ENCODE measurements at places on chromosomes 3 and 15. TPM values are rescaled to one million over a fixed set of nuclear protein-coding genes. Genes with fewer than 3 reads are reported as not detected.
A peak's percentile ranks its signal among the peaks of the same experiment; 100 is the strongest.

- no peak for DNase-seq
Measured at GRCh38 chr3:71428841-71429596, 154.5 kb downstream of the FOXP1 start.

- no peak for DNase-seq
Measured at GRCh38 chr15:77921664-77922063, 155.8 kb downstream of the TBC1D2B start.

DNA sequence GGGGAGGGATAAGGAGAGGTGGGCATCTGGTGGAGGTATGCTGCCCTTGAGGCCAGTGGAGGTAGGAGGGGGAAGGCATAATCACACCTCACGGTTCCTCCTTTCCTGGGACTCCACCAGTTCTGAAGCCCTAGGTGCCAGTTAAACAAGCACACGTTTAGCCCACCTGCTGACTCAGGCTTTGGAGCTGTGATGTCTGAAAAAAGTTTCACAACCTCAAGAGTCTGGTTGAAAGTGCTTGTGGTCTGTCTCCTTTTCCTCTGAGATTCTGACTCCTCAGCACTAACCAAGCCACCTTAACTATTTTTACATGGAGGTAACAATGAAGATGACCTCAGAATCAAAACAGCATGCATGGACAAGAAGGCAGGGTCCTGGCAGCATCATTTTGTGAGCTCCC, 23.0 kb downstream of the HPS3 start:
- DNase-seq, result no peak

GRCh38 chr3:31948280-31948679, 32.8 kb downstream of the OSBPL10 start:
- peak; percentile 31 for DNase-seq

GRCh38 chr3:133113526-133113925, 75.3 kb downstream of the TMEM108 start:
- no peak for DNase-seq

DNA sequence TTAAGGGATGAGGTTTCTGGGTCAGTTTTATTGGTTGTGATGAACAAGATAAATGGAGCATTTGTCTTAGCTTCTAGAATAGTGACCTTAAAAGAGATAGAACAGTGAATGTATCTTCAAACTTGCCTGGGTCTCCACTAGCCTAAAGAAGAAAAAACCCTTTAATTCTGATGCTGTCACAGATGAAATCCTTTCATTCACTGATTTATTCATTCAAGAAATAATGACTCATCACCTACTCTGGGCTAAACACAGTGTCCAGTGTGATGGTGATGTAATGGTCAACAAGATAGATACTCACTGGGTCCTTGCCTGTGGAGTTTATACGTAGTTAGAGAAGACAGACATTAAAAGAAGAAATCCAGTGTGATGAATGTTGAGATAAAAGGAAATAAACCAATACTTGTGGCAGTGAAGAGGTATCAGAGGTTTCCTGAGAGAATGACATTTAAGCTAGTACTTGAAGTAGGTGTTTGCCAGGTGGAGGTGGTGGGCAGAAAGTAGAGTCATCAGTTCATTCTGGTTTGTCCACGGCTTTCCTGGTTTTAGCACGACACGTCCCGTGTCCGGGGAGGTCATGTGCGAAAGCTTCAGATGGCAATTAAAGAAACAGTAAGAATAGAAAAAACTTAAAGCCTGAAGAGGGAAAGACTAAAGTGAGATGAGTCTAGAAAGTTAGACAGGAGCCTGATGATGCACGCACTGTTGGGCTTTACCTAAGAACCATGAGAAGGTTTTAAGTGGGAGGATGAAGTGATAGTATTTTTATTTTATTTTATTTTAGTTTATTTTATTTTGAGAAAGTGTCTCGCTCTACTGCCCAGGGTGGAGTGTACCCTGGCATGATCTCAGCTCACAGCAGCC, 18.5 kb downstream of the PAK2 start:
- DNase-seq, result no peak

Gene CCNB2
- total RNA-seq, result 1.6 TPM

Gene TTLL13
- not detected for total RNA-seq

Gene MAPKBP1
- total RNA-seq, result 47.3 TPM
